ENCODE measurements at places on chromosomes 5 and 9.
A peak's percentile ranks its signal among the peaks of the same experiment; 100 is the strongest.

GRCh38 chr5:141121985-141122384 lies 367 bp downstream of the PCDHB4 start:
- no peak for DNase-seq

DNA sequence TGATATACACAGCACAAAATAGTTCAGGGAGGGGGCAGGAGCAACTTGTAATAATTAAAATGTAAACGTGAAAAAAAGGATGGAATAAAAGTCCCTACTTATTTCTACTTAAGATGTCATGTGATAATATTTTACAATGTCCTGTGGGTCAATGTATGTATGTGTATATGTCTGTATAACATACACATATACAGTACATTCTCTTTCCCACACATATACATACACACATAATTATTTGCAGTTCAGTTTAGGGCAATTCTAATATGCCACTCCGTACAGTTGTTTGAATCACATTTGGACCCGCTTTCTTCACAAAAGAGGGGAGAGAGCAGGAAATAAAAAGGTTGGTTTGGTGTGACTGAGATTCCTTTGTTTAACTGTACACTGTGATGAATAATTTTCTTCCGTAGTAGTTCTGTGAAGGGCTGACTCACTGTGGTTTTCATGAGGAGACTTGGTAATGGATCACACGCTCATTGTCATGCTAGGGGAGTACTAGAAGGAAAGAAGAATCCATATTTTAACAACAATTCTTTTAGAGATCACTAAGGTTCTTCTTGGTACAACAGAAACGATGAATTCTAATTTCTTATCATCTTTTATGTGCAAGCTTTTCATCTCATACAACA lies 26.2 kb upstream of the ACOT12 start:
- DNase-seq: no peak

DNA sequence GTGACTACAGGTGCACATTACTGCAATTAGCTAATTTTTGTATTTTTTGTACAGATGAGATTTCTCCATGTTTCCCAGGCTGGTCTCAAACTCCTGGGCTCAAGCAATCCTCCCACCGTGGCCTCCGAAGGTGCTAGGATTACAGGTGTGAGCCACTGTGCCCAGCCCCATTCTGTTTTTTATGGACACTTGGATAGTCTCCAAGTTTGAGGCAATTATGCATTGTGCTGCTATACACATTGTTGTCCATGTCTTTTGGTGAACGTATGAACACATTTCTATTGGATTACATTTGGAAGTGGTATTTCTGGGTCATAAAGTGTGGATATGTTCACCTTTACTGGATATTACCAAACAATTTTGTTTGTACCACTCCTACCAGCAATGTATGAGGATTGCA lies 22.4 kb upstream of the PLPP1 start:
- no peak for DNase-seq

DNA sequence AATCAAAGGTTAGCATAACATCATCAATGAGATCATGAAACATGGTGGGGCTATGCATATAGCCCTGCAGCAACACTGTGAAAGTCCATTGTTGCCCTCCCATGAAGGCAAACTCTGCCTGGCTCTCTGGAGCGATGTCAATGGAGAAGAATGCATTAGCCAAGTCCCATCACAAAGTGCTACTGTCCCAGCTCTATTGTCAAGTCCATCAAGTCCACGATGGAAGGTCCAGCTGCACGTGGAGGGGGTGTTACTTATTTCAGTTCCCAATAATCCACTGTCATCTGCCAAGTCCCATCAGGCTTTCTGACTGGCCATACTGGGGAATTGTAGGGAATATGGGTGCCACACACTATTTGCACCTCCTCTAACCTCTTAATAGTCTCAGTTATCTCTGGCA lies 10.8 kb downstream of the DMAC1 start:
- DNase-seq: no peak

GRCh38 chr9:115267790-115268189 lies 149.8 kb upstream of the TNC start:
- DNase-seq: no peak

GRCh38 chr9:136544548-136544963 lies 1.3 kb downstream of the NOTCH1 start:
- peak; percentile 25 for DNase-seq

DNA sequence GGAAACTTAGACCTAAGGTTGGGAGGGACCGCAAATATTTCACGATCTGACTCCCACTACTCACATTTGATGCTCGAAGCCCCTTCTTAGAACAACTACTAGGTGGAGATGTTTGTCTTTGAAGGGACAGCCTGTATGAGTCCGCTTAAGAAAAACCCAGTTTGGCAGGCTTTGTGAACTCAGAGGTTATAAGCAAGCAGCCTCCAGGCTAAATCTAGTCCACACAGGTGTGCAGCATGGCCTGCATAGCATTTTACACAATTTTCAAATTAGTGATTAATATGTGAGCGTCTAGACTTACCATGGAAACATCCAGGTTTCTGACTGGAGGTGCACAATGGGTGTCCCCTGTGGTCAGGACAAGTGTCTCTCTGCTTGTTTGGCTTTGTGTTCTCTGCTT lies 127.1 kb downstream of the KIF4B start:
- no peak for DNase-seq

- peak; percentile 49 for DNase-seq
Measured at GRCh38 chr5:141811287-141812155, 66.7 kb downstream of the PCDH1 start.

DNA sequence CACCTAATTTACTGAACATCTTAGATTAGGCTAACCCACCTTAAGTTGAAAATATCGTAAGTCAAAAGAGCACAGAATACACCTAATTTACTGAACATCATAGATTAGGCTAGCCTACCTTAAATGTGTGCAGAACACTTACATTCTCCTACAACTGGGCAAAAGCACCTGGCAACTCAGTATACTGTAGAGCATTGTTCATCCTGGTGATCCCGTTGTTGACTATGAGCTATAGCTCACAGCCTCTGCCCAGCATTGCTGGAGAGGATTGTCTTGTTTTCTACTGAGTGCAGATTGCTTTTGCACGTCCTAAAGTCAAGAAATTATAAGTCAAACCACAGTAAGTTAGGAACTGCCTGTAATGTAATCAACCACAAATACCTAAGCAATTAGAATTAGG lies 531.8 kb upstream of the CDH6 start:
- DNase-seq: no peak

DNA sequence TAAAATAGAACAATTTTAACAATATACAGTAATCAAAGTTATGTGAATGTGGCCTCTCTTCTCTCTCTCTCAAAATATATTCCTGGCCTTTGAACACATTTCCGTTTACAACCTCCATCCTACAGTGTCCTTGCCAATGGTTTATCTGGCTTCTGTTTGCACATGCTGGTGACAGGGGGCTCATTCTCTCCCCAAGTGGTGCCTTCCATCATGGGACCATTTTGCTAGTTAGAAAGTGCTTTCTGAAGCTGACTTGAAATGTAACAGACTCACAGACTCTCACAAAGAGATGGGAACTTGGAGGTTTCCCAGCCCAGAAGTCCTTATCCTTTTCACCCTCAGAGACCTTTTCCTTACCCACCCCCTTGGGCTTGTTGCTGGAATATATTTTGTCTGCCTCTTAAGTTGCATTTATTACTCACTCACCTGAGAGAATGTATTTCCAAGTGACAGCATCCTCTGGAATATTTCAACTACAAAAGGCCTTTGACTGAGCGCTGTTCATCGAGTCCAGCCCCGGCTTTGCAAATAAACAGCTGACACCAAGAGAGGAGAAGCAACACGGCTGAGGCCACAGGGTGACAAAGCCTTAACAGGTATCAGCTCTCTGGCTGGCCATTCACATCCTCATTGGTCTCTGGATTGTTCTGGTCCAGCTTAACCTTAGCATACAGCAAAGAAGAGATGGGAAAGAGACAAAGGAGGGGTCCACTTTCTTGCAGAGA lies 17.5 kb upstream of the ALDH1B1 start:
- no peak for DNase-seq

DNA sequence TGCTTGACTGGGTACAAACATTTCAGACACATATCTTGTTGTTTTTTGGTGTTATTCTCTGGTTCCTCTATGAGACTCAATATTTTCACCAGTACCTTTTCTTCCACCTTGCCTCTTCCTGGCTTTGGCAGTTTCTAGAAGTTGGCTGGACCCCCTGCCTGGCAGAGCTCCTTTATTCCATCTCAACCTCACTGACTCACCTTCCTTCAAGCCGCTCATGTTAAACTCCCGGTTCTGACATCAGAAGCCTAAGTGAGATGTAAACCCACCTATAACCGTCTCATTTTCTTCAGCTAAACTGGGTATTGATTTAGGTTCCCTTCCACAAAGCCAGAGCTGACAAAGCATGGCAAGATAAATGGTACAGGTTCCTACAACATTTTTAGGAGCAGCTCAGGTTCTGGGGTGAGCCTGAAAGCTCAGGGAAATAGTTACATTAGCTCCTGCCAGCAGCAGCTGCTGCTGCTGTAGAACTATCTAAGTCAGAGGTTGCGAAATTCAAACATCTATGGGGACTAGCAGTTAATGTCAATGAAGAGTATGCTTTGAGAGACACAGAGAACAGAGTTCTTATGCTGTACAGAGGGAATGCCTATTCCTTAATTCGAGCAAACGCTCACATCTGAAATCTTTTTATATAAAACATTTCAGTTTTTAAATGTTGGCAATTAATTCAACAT lies 197.1 kb upstream of the NR3C1 start:
- DNase-seq: no peak

DNA sequence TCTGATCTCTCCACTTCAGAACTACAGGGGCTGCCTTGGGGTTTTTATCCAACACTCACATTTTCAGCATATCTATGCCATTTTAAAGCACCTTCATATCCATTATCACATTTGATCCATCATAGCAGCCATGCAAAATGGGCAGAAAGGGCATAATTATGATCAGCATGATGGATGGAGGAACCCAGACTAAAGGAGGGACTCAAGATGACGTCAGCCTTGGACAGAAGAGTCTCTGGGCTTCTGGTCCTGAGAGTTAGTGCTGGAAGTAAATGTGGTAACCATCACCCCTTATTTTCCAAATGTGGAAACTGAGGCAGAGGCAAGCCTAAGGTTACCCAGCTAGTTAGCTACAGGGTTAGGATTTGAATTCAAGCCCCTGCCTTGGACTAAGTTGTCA lies 273.1 kb downstream of the DRD1 start:
- DNase-seq: no peak

- no peak for DNase-seq
Measured at GRCh38 chr9:121821326-121821725, 169.9 kb downstream of the DAB2IP start.

DNA sequence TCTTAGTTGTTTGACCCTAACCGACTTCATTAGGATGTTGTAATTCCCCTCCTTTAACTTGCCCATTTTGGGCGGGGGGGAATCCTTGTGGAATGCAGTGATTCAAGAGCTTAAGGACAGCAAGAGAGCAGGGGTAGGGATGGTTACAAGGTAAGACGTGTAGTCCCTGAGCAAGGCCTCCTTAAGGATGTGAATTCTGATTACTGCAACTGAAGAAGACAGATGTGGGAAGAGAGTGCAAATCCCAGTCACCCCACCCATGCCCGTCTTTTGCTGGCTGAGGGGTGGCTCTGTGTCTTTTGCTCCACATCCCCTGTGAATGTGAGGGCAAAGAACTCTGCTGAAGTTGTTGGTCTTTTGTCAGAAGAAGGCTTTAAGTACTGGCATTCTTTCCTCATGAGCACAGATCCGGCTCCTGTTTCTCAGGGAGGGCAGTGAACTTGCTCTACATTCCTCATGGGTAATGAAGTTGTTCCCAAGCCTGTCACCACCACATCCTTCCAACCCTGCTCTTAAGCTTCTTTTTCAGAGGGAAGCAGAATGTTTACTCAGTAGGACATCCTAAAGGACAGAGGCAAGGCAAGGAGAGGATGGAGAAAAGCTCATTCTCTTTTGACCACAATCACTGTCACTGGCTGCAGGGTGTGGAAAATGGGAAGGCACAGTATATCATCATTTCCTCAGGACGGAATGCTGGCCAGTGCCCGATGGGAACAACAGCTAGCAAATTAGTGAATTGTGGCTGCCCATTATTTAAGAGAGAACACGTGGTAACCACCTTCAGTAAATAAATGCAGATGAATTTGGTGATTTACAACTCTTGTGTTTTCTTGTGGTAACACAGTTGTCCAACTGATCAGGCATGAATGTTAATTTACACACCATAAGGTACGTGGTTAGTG lies 61.5 kb downstream of the RAI14 start:
- DNase-seq: no peak

DNA sequence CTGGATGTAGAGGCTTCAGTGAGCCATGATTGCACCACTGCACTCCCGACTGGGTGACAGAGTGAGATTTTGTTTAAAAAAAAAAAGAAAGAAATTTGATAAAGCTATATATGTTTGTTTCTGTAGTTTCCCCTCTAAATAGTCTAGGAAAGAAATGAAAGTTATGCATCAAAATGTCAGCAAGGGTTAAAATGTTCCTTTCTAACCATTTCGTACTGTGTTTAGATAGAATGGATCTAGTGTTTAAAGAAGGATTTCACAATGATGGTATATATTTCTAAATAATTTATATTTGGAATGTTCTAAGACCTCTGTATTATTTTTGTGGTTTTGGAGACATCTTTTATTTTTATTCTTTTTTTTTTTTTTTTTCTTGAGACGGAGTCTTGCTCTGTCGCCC lies 22.7 kb downstream of the TEK start:
- DNase-seq: no peak

DNA sequence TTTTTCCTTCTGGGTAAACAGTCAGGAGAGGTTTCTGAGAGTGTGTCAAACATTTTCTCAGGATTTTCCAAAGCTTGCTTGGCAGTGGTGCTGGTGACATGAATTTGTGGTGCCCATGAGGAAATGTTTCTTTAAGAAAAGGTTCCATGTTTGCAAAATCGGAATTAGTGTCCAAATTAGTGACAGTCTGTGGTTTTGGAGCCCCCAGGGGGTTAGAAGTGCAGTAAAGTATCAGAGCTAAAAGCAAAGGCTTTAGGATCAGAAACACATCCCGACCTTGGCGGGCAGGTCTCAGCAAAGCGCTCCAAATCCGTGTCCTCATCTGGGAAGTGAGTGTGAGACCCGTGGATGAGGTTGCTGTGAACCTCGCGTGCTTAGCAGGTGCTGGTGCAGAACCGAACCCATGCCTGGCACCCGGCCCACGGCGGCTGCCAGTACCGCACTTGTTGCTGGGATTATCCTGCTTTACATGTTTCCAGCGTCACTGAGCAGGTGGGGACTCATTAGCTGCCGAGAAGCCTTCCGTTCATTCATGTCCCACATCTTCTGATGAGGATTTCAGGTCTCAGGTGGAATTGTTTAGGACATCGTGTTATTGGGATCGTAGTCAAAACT lies 70.8 kb upstream of the COL5A1 start:
- DNase-seq: no peak

- DNase-seq: no peak
Measured at GRCh38 chr5:37722236-37723161, 117.3 kb downstream of the GDNF start.
